ENCODE measurements at places on chromosomes 3 and 15.

- no peak for DNase-seq
These were observed 7.4 kb downstream of the ZIC4 start for GRCh38 chr3:147398813-147399534.

GRCh38 chr3:192130534-192131132 lies 596.7 kb downstream of the FGF12 start:
- peak; percentile 29 for DNase-seq

DNA sequence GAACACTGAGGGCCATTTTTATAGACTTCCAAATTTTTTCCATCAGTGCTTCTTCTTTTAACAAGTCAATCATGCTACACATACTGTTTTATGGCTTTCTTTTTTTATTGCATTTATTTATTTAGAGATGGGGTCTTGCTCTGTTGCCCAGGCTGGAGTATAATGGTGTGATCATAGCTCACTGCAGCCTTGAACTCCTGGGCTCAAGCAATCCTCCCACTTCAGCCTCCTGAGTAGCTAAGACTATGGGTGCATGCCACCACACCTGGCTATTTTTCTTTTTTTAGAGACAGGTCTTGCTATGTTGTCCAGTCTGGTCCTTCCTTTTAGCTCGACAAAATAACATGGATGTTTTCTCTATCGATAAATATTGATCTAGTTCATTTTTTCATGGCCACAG lies 425.8 kb upstream of the WNT5A start:
- no peak for DNase-seq

DNA sequence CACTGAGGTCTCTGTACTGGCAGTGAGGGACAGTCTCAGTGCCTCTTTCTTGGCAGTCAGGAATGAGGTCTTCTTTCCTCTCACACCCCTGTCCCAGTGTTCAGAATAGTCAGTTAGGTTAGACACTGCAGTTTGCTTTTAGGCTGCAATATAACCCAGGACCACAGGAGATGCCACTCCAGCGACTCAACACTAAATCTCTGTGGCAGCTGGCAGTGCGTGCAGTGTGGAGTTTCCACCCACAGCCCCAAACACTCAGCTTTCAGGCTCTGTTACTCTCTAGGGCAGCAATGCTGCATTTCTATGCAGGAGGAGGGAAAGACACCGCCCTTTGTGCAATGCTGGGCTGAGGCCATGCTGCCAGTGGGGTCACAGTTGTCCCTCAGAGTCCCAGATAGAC lies 150.2 kb upstream of the SUCLG2 start:
- DNase-seq, result no peak

DNA sequence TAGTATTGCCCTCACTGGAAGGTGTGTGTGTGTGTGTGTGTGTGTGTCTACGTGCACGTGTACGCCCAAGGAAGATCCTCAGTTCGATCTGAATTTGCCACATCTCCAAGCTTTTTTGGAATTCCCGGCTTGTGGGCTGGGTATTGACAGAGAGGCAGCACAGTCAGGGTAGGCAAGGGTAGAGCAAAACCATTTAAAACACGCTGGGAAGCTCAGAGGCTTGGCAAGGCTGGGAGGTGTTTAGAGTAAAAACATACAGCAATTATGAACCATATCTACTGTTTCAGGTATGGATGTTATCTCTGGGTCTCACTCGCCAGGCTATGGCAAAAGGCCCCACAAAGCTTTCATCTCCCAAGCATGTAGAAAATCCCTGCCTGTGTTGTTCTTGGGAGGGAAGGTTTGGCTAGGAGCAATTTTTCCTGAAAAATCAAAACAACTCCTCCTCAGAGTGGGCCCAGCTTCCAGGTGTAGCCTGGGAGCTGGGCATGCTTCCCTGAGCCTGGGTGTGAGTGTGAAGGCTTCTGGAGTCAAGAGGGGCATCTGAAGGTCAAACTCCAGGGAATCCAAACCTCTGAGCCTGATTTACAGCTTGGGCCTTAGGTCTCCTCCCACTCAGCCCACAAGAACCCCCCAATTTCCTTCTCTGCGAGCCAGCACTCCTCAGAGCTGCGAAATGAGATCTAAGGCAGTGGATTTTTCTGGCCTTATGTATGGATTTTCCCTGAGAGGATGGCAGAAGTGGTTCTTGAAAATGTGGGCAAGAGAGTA lies 244.8 kb upstream of the TPRG1 start:
- no peak for DNase-seq

DNA sequence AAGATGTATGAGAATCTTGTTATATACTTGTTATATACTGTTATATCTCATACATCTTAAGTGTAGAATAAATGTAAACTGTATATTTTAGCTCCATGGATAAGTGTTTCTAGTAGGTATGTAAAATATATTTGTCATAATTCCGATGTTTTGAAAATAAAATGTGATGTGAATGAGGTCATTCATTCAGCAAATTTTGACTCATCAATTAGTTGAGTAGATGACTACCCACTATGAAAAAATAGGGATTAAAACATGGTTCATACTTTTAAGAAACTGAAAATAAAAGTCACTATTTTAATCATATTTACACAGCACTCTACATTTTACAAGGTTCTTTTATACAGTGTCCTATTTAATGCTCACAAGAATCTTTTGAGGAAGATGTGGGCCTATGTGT lies 28.4 kb upstream of the CNTN3 start:
- no peak for DNase-seq

- DNase-seq, result no peak
These were observed 7.7 kb upstream of the OSBPL11 start for GRCh38 chr3:125602752-125603649.

- DNase-seq, result no peak
These were observed 10.0 kb downstream of the GATA2 start for GRCh38 chr3:128482666-128483656.

- DNase-seq, result no peak
These were observed 14.2 kb downstream of the CIB1 start for GRCh38 chr15:90219421-90220141.

GRCh38 chr15:78438619-78439285 lies 736 bp downstream of the IREB2 start:
- DNase-seq, result no peak

GRCh38 chr3:156478891-156479290 lies 76.0 kb downstream of the SSR3 start:
- no peak for DNase-seq

DNA sequence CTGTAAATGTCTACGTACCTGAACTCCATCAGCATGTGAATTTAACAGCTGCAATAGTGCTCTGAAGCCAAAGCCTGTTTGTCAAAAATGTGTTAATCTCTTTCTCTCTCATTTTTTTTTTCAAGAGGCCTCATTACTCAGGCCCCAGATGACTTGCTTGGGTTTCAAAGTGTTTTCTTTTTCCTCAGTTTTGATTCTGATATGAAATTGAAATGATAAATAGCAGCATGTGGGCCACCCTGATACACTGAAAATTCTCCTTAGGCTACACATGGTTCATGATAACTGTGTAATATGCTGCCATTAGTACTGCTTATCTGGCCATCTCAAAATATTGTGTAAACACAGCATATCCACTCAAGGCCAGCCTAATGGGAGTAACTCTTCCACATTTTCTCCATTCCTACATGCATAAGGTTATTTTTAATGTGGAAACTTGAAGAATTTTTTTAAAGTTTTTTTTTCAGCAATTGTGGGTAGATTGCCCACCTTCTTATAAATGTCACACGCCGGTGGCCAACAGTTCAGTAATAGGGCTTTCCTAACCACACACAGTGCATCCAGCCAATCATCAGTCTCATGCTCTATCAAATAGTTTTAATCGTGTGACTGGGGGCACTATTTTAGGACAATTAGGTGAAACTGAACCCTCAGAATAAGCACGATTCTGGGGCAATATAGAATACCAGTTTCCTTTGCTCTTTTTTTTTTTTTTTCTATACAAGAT lies 13.1 kb upstream of the DENND4A start:
- DNase-seq, result no peak

DNA sequence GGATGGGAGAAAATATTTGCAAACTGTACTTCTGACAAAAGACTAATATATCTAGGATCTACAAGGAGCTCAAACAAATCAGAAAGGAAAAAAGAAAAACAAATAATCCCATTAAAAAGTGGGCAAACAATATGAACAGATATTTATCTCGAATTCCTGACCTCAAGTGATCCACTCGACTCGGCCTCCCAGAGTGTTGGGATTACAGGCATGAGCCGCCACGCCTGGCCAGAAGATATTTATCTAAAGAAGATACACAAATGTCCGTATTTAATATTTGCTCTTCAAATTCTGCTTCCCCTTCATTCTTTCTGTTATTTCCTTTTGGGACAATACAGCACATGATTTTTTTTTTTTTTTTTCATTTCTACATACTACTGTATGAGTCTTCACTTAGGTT lies 151.7 kb upstream of the GRM7 start:
- DNase-seq, result no peak

DNA sequence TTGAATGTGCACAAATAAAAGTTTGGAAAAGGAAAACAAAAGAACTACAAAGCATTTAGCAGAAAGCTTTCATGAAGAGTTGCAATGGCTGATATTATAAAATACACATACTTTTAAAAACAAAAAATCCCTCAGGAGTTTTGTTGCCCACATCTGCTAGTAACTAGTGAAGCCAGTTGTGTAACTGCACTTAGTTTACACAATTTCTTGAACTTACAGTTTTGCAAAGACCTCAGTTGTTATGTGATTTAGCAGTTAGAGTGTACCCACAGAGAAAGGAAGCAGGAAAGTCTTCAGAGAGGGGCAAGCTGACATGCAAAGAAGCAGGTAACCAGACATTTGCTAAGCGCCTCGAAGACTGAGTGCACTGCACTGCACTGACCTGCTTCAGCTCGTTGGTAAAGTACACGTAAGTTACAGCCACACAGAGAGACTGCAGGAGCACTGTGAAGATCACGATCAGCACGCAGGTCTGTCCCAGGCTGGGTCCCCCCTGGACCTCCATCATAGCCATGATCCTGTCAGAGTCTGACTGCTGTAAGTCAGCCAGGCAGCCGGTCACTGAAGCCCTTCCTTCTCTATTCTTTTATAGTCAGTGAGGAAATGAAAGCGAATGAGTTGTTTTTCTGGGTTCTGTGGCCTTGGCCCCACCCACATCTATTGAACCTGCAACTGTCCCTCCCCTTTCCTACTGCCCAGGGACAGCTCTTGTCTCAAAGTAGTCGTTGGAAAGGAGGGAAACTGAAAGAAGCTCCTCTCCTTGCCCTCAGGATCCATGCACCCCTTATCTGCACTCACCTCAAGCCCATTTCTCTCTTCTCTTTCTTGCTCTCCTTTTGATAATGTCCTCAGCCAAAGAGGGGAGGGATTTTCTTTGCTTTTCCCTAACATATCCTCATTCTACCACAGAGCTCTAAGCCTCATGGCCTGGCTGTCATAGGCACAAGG lies at the start of gene TNFSF10:
TSS of gene TNFSF10 (minus strand) at position 560 of the 948 bp plus-strand sequence. CDS start at position 514, 46 bp downstream.
- no peak for DNase-seq

- DNase-seq, result no peak
These were observed 6.1 kb downstream of the TNFAIP8L3 start for GRCh38 chr15:51088585-51088984.

- peak; percentile 5 for DNase-seq
These were observed 8.1 kb downstream of the PGBD4 start for GRCh38 chr15:34109797-34110663.

DNA sequence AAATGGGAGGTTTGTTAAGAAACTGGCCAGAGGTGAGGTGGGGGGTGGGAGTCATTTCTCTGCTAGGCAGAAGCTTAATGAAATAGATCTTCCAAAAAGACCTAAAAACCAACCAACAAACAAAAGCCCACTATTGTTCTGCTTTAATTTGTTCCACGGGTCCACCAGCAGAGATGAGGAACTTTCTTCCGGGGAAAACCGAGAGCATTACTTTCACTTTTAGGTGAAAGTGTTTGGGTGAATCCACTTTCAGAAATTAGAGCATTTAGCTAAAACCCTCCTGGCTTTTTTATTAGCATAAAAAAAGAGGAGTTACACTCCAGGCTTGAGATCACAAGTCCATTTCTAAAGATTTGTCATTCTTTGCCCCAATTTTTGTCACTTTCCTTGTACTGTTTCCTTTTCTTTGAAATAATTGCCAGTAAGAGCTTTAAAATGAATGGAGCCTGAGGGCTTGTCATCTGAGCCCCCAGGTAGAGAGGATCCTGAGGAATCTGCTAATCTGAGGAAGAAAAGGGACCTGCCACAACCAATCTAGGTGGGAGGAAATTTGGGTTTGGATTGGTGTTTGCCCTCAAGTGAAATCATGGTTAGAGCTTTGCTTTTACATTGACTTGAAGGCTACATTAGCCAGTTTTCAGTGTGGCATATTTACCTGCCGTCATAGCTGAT lies 667.6 kb downstream of the NAALADL2 start:
- DNase-seq, result no peak

GRCh38 chr3:194337965-194338753 lies 13.0 kb downstream of the CPN2 start:
- DNase-seq, result no peak

GRCh38 chr3:183883291-183884096 lies 1.2 kb downstream of the PARL start:
- DNase-seq, result no peak

DNA sequence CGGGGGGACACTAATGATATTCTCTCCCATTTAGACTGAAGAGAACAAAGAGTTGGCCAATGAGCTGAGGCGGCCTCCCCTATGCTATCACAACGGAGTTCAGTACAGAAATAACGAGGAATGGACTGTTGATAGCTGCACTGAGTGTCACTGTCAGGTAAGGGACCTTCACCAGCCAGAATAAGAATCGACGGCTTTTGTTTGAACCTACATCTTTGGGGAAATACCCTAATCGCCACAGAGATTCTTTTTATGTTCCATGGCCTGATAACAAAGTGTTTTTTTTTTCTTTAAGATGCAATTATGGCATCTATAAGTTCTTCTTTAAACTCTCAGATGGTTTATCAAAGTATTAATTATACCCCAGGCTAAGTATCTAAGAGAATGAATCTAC lies 3.4 kb downstream of the THBS1 start:
- DNase-seq, result no peak

- DNase-seq, result no peak
These were observed at the start of gene ACP3 for GRCh38 chr3:132317229-132317948. Gene ACP3, plus strand, starts transcription at chr3:132317407. Its CDS starts 50 bp downstream, at chr3:132317457.

DNA sequence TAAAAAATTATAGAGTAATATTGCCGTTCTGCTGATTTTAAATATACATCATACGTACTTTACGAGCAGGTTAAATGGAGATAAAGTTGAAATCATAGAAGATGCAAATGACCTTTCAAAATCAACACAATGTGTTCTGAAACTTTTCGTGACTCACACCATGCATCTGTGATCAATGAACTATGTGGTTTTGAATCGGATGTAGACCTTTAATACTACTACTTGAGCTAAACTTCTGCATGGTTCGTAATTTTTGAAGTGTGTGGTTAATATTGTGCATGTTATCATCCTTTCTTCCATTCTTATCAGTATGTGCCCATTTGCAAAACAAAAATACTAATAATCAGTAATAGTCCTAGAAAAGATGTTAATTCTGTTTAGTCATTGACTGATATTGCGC lies 58.9 kb downstream of the GASK1A start:
- no peak for DNase-seq
